ENCODE measurements at places on chromosomes 7 and 10.
A peak's percentile ranks its signal among the peaks of the same experiment; 100 is the strongest.

- no peak for DNase-seq
Observed at GRCh38 chr7:6600093-6600492, 10.3 kb downstream of the INTS15 start.

DNA sequence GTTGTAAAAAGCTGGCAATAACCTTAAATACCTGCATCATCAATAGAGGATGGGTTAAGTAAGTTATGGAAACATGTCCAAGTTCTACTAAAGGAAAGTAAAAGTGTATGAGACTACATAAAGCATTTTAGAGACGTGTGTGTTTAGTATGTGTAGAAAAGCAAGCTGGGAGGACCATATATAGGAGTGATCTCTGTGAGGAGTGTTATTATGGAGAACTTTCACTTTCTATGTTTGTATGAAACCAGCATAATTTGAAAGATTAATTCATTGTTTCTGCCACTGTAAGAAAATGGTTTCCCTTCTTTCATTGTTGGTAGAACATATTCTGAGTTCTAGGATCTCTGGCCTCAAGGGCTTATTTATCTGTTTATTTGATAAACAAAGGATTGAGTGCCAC lies 19.2 kb upstream of the PDLIM1 start:
- DNase-seq = no peak

- no peak for DNase-seq
Observed at GRCh38 chr10:79328737-79329504, 18.3 kb upstream of the PPIF start.

DNA sequence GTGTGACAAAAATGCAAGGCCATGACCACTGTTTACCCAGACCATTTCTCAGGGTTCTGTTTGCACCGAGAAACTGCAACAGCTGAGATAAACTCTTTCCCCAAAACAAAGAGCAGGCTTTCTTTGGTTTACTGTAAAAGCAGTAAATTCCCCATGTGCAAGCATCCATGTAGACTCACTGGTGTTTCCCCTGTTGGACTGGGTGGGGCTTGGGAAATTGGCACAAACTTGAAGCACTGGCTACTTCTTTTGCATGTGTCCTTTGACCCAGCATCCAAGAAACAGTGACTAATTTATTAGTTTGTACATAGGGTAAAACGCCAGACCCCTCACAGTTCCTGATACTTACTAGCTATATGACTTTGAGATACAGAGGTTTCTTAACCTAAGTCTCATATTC lies 12.3 kb downstream of the IQUB start:
- DNase-seq = no peak

GRCh38 chr10:98149858-98150257 lies 15.4 kb downstream of the R3HCC1L start:
- no peak for DNase-seq

DNA sequence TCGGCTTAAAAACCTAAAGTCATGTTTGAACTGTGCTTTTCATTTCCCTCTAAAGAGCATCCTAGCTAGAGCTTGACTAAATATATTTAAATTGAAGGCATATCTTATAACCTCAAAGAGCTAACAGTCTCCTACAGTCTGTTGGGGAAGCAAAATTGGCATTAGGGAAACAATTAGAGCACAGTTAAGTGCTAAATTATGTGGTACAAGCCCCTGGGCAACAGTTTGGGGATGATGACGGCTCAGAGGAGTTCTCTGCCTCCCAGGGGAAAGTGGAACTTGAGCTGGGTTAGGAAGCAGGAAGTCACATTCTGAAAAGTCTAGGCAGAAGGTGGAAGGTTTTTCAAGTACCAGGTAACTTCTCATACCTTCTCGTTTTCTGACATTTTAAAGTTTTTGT lies 18.6 kb upstream of the GOT1 start:
- DNase-seq = no peak

- no peak for DNase-seq
Observed at GRCh38 chr7:134016223-134016941, 110.8 kb upstream of the LRGUK start.

DNA sequence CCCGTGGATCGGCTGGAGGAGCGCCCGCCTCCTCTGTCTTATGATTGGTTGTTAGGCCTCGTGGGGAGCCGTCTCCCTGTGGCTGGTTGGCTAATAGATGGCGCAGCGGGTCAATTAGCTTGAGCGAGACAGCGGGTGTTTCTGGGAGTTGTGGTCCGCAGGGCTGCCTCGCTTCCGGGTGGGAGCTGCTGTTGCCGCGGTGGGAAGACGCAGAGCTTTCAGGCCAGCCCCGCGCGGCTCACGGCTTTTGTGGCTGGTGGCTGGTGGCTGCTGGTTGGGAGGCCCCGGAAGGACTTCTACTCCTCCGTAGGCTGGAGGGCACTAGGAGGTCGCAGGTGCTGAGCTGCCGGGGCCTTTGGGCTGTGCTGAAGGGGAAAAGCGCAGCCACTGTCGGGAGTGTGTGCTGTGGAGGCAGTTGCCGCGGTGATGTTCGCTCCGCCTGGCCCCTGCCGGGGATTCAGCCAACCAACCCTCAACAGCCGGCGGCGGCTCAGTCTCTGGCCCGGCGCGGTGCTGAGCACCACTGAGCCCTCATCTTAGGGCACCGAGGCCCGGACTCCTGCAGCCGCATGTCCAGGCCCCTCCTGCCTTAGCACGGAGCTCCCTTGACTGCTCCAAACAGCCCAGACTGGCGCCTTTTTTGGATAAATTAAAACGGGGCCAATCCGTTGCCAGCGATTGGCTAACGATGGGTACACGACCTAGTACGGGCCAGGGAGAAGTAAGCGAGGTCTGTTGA lies 652 bp upstream of the C10orf143 start:
- peak; percentile 96 for DNase-seq

DNA sequence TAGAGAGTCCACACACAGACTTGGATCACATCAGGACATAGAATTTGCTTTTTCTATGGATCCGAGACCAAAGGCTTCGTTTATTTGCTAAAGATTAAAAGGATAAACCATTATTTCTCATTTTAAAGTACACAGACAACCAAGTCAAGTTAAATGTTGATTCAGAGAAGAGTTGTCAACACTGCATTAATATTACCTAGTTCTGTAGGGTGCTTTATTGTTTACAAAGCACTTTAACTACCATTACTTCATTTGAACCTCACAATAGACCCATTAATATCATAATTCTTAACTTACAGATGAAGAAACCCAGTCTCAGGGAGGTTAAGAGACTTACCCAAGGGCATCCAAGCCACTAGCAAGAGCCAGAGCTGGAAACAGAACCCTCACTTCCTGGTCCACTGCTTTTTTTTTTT lies 43.2 kb upstream of the GSAP start:
- DNase-seq = no peak

- DNase-seq = no peak
Observed at GRCh38 chr10:13993673-13994089, 337.0 kb downstream of the FRMD4A start.

GRCh38 chr7:106206826-106207541 lies 77.8 kb downstream of the NAMPT start:
- no peak for DNase-seq

DNA sequence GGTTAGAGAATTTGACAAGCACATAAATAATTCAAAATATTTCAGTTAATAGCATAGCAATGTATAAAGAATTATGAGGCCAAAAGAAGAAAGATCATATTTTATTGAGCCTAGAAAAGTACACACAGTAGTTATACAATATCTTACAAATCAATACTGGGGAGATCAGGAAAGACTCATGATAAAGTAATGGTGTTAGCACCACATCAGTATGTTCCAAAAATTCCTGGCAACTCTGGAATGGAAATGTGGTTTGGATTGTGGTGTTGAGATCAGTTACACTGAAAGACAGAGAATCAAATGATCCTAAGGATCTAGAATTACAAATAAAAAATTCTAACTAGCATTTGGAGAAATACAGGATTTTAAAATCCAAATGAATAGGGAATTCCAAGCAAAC lies 420.5 kb upstream of the CNTNAP2 start:
- DNase-seq = no peak

DNA sequence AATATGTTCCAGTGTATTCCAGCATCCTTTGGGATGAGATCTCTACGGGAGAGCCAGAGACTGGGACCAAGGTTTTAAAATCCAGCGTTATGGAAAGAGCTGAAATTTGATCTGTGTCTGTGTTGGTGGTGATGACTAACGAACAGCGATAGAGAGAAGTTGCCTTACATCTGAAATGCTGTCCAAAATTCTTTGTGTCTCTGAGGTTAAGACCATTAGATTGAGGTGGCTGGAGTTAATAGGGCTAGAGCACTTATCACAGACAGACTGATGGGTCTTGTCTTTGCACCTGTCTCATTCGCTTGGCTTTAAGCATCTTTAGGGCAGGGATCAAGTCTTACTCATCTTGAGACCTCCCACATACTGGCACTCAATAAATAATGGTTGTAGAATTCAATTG lies 41.0 kb upstream of the RAPGEF5 start:
- no peak for DNase-seq

GRCh38 chr10:51743146-51743545 lies 43.8 kb upstream of the CSTF2T start:
- no peak for DNase-seq

DNA sequence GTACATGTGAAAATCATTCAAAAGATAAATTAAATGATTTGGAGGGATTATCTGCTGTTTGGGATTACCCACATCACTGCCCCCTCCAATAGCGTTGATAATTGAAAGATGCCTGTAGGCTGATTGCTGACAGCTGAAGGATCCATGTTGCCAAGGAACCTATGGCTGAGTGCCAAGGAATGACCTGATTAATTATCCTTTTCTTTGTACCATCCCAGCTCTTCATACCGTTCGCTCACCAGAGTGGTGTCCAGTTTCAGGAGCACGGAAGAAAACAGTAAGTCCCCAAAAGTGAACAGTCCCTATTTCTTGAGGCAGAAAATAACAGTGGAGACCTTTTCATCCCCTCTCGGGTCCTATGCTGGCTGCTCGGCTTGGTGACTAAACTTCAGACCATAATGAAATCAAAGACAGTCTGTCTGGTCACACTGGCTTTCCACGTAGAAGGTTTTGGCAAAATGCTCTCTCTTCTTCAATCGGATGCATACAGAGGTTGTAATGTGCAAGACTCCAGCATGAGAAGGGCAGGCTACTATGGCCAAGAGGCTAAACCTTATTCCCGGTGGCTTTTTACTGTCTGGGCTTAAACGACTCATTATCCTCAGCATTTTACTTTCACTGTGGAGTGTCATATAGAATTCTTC lies 108.8 kb downstream of the SPAG6 start:
- no peak for DNase-seq

- peak; percentile 21 for DNase-seq
Observed at GRCh38 chr7:130063036-130063435, 7.3 kb upstream of the KLHDC10 start.

GRCh38 chr7:102434039-102434486 lies 688 bp downstream of the ORAI2 start:
- no peak for DNase-seq

DNA sequence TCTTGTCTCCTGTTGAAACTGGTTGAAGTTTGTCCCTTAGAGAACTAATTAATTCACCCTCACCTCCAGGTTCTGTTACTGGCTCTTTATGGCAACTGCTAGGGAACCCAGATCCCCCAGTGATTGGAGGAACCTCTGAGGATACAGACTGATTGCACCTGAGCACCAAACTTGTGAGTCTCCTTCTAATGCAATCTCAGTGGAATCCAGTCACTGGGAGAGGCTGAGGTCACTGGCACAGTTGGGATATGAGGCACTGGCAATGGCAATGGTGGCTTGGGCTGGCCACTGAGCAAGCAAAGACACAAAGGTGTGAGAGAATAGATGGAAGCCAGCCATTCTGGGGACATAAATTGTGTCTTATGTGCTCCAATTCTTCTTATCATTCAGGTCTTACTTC lies 5.3 kb upstream of the DGKI start:
- DNase-seq = no peak

DNA sequence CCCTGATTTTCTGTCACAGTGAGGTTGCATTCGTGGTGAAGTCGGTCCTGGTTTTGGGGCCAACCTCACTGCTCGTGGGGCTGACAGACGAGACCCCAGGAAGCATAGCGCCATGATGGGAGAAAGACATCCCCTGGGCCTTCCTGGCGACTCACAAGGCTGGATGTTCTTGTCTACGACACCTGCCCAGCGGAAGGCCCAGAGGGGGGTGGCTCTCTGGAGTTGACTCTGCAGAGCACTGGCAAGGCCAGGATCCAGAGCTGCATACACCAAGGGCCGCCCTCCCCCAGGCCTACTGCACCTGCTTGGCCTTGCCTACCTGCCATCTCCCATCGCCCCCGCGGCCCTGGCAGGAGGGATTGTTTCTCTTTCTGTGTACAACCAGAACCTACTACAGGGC lies 608.9 kb downstream of the PTPRN2 start:
- DNase-seq = no peak

- DNase-seq = peak; percentile 18
Observed at GRCh38 chr10:68348265-68348741, 15.6 kb upstream of the PBLD start.

- DNase-seq = no peak
Observed at GRCh38 chr10:119370972-119371703, 163.8 kb downstream of the GRK5 start.

- no peak for DNase-seq
Observed at GRCh38 chr10:33731322-33731721, 396.9 kb upstream of the NRP1 start.

DNA sequence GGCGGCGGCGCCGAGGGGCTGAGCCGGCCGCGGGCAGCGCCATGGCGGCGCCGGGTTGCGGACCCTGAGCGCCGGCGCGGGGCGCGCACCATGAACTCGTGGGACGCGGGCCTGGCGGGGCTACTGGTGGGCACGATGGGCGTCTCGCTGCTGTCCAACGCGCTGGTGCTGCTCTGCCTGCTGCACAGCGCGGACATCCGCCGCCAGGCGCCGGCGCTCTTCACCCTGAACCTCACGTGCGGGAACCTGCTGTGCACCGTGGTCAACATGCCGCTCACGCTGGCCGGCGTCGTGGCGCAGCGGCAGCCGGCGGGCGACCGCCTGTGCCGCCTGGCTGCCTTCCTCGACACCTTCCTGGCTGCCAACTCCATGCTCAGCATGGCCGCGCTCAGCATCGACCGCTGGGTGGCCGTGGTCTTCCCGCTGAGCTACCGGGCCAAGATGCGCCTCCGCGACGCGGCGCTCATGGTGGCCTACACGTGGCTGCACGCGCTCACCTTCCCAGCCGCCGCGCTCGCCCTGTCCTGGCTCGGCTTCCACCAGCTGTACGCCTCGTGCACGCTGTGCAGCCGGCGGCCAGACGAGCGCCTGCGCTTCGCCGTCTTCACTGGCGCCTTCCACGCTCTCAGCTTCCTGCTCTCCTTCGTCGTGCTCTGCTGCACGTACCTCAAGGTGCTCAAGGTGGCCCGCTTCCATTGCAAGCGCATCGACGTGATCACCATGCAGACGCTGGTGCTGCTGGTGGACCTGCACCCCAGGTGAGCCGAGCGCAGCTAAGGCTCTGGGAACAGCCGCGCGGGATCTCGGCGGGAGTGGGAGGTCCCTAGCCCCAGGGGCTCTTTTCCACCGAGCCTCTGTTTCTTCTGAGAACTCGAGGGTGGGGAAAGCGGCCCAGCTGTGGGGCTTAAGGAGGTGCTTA lies at the start of gene GPR26:
GPR26 (plus strand) TSS at position 38 of the 919 bp plus-strand sequence; CDS start at position 91, 53 bp downstream.
- no peak for DNase-seq

Measured in T-helper 22 cell (primary cell).